ENCODE measurements at places on chromosomes 16 and 17.

- DNase-seq, result no peak
These were observed 54.2 kb downstream of the C16orf78 start for GRCh38 chr16:49427771-49428170.

DNA sequence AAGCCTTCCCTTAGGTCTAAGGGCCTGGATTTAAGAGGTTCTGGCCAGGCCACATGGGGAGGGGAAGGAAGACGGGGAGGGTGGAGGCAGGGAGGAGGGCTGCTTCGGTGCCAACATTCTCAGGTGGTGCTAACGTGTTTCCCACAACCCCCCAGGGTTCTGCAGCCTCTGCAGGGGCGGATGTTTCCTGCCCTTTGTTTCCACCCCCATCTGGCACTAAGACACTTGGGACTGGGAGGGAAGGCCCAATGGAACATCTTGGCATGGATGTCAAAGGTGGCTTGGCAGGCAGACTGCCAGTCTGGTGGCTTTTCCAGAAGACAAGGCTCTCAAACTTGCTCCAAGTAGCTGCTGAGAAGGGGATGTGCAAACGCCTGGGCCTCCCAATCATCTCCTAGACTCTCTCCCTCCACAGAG is 12.7 kb downstream of the HIC1 start:
- no peak for DNase-seq

DNA sequence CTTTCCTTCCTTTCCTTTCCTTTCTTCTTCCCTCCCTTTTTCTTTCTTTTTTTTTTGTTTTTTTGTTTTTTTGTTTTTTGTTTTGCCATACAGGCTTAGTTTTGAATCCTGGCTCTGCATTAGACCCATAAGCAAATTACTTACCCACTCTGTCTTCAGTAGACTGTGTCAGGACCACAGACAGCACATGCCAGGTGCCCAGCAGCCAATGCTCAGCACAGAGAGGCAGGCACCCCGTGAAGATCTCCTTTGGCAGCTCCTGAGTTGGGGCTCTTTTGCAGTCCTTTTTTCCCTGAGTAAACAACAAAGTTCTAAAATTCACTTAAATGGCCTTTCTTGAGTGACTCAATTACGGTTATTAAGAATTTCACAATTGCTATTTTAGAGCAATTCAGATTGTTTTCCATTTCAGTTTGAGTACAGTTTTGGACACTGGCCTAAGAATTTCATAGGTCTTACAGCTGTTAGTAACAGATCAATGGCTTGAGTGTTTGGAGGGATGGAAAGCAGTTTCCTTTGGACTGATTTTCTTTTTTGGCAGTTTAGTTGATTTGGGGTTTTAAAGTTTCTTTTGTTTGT is 26.2 kb upstream of the SLC5A11 start:
- DNase-seq, result no peak

DNA sequence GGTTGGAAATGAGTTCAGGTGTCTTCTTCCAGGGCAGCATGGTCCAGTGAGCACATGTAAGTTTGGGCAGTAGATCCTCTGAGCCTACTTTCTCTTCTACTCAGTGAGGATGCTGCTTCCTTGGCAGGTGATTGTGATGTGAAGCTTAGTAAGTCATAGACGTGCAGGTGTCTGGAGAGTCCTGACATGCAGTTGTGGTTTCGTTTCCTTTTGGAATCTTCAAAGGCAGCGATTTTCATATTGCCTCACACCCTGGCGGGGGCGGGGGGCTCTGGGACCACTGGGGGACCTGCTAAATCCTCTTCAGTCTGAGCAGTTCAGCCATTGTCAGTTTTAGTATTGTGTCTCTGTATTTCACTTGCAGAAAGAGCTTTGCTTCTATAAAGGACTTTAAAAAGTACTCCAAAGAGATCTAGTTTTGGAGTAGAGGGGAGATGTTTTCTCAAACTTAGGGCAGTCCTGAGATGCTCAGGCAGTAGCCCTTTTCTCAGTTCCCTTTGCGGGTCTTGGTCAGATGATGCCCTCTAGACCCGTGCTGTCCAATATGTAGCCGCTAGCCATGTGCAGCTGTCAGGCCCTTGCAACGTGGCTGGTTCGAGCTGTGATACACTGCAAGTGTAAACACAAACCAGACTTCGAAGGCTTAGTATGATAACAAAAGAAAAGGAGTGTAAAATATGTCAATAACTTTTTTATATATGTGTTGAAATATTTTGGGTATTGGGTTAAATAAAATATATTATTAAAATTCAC is 4.0 kb upstream of the CDK5R1 start:
- no peak for DNase-seq

DNA sequence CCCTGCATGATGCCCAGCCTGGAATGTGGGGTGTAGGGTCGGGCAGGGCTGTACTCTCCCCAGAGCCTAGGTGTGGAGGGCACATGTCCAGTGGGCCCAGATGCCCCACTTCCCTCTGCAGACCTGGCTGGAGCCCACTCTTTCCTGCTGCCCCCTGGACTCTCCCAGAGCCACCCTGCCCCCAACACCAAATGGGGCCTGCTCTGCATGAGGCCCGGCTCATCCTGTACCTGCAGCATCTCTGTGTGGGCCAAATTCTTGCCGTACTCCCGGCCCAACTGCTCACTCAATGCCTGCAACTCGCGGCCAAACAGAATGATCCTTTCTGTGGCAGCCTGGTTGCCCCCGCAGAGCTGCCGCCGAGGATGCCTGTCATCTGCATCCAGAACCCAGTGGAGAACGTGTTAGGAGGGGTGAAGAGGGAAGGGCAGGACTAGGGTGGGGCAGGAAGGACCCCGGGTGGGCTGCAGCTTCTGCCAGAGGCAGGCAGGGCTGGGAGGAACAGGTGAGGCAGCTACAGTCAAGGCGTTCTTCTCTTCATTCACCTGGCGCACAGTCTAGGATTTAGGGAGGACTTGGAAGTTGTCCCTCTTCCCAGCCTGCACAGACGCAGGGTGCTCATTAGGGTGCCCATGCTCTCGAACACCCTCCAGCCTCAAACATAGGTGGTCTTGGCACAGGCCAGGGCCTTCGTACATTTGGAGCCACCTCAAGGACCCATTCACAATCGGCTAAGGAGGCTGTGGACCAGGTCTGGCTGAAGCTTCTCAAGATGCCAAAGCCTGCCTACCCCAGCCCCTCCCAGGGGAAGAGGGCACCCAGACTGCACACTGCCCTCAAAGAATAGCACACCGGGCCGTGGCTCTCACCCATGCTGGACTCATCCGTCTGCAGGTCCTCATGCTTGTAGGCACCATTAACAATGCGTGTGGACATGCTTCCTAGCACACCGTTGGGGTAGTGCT is 8.7 kb upstream of the GFOD2 start:
- DNase-seq, result no peak

DNA sequence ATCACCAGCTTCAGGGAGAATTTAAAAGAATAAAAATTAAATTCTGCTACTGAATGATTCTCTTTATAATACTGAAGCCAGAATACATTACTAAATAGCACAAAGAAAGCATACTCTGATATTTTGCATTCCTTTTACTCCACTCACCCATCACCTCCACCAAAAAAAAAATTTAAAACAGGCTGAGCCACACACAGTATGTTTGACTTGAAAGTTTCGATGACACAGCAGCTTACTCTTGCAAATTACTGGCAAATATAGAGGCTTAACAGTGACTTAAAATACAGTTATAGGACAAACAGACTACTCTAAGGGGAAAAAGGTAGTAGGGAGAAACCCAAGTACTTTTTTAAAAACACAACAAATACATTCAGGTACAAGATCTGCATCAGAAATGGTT is 39.2 kb downstream of the GPATCH8 start:
- DNase-seq, result no peak

DNA sequence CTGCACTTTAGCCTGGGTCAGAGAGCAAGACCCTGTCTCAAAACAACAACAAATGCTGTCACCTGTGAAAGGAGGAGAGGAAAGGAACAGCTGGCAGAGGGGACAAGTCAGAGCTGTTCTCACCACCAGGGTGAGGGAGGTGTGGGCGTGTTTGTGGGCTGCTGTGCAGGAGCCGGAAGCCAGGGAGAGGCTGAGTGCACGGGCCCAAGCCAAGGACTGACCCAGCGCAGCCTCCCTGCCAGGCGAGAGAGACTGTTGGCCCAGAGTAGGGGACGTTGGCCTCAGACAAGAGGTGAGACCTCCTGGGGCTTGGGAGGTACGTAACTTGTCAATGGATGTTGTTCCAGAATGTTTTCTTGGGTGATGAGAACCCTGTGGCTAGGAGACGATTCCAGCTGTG is 10.7 kb downstream of the SPNS2 start:
- no peak for DNase-seq

DNA sequence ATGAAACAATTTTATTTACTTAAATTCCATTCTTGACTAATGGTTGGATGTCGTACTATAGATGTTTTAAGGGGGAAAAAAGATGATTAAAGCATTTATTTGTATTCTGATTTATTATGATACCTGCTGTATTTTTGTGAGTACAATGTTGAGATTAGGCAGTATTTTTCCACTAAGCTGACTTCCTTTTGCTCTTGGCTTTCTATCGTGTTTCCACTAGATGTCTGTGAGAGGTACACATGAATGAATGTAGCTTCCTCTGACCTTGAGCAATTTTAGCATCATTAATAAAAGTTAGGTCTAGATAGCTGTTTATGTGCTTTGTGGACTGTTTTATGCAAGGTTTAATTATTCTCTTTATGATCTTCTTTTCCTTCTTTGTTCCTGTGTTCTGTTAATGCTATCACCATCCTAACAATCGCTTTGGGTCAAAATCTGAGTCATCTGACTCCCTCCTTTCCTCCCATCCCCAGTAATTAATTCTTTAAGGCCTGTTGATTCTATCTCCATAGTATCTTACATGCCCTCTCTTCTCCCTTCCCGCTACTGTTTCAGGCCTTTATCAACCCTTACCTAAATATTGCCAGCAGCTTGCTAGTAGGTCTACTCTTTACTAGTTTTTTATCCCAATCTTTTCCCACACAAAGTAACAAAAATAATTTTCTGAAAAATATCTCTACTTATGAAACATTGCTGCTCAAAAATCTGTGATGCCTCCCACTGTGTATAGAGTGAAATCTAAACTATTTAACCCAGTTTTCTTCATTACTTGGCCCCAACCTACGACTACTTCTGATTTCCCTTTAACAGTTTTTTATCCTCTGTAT is 76.0 kb downstream of the VMP1 start:
- DNase-seq, result no peak

GRCh38 chr17:80852476-80853015 is 139.1 kb upstream of the CHMP6 start:
- no peak for DNase-seq
